ENCODE measurements at places on chromosomes 1 and 21.

GRCh38 chr1:1324524-1325287 lies at the start of the genes CPTP and INTS11:
CPTP (plus strand) TSS chr1:1324802; CDS start chr1:1326911, 2,109 bp downstream.
INTS11 (minus strand) TSS chr1:1324660; CDS start chr1:1324608, 52 bp downstream.
- peak; percentile 95 for DNase-seq

GRCh38 chr1:162386292-162387225 lies 5.0 kb downstream of the C1orf226 start:
- DNase-seq = no peak

- DNase-seq = no peak
Measured at GRCh38 chr1:54091666-54092065, 38.3 kb downstream of the TCEANC2 start.

DNA sequence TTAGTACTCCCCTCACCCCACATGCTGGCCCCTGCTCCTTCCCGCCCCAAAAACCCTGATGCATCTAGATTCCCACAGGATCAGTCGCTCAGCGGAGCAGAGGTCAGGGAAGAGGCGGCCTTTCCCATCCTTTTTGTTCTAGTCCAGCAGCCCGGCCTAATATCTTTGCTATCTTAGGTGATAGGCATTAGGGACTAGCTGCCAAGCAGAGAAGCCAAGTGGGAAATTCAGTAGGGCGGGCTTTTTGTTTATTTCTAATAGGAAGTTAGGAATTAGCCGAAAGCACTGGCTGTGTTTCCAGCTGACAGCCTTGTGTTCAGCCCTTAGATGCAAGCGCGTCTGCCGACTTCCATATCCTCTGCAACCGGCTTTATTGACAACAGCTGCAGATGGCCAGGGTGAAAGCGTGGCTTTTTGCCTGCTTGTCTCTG lies 59.0 kb upstream of the BCAR3 start:
- no peak for DNase-seq

- no peak for DNase-seq
Measured at GRCh38 chr1:246001142-246001836, 505.8 kb downstream of the SMYD3 start.

DNA sequence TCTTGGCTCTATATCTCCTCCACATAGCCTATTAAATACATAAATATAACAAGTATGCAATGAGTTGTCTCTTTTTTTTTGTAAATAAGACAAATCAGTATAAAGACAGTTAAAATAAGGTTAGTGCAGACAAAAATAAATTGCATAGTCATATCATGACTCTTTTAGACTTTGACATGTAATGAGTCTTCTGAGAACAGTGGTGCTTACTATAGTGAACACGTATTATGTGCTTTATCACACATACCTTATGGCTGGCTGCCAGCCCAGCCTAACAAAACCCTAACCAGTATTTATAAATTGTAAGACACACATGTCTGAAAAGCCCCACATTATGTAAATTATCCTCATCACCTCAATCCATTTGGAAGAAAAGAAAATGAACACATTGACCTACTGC lies 29.1 kb upstream of the F13B start:
- DNase-seq = no peak

DNA sequence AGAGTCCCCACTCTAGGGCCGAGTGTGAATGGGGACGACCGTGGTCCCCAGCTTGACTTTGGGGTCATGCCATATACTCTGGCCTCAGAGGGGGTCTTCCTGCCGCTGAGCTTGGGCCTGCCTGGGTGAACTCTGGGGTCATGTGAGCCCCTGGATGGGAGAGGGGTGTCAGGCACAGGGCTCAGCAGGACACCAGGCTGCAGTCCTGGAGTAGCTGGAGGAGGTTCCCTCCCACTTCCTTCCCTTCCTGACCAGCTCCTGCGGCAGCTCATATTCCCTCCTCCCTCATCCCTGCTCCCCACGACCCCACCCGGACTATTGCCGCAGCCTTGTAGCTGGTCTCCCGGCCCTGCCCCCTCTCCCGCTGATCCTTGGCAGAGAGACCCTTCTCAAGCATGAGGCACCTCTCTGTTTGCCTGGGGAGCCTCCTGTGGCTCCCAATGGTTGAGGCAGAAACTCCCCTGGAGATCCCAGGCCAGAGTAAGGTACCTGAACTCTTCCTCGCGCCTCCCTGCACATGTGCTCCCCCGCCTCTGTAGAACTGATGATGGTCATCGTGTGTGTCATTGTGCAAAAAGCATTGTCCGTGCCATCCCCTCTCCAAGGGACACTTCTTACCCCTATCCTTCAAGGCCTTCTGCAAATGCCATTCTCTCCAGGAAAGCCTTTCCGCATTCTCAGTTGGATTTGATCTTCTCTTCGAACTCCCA lies 1.8 kb downstream of the TNFRSF1B start:
- DNase-seq = no peak

- DNase-seq = no peak
Measured at GRCh38 chr1:192610112-192610889, 25.6 kb upstream of the RGS13 start.

DNA sequence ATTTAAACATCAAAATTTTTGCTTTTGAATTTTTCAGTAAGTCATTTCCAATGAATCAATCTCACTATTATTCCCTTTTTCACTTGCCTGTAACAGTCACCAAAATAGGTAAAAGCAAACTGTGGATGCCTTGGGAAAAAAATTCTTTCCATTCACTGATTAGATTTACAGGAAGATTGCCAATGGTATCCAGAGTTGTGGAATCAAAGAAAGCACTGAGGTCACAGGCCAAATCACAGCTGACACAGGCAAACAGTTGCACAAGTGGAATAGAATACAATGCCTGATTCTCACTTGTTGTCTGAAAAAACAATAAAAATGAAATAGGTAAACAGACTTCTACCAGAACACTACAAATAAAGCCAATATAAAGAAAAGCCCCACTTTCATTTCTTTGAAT lies 48.4 kb downstream of the LTN1 start:
- no peak for DNase-seq

- DNase-seq = no peak
Measured at GRCh38 chr21:16195538-16195910, 465.7 kb downstream of the USP25 start.

GRCh38 chr1:173669491-173669941 lies at the start of gene ANKRD45:
ANKRD45 (minus strand) TSS chr1:173669851; CDS start chr1:173659418, 10,433 bp downstream.
- DNase-seq = no peak
